ENCODE measurements at places on chromosomes 4 and X. TPM values are rescaled to one million over a fixed set of nuclear protein-coding genes. Genes with fewer than 3 reads are reported as not detected.

- DNase-seq: no peak
- H3K4me1 ChIP-seq: no peaks in the 10 kb centered on the region
- H3K27me3 ChIP-seq: no peaks in the 10 kb centered on the region
- H3K27ac ChIP-seq: no peak overlapping the region
- H3K36me3 ChIP-seq: no peaks in the 10 kb centered on the region
Observed at GRCh38 chrX:55524487-55524886, 34.8 kb upstream of the USP51 start.

DNA sequence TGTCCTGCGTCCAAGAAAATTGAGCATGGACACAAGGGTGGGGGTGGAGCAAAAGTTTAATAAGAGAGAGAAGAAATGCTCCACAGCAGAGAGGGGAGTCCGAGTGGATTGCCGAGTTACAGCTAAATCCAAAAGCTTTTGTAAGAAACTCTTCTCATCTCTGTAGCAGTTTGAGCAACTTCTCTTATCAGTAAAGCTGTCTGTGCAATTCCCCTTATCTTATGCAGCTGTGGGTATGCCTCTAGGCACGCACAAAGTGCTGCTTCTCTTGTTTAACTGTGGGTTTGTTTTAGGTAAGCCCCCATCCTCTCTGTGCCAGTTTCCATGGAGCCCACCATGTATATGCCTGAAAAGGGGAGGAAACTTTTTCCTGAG, 44.8 kb downstream of the HMGB2 start:
- no peaks in the 10 kb centered on the region for H3K27me3 ChIP-seq
- H3K27ac ChIP-seq: no peak overlapping the region
- peaks cover 13% of the 10 kb centered on the region for H3K4me1 ChIP-seq
- DNase-seq: no peak
- peaks cover 14% of the 10 kb centered on the region for H3K36me3 ChIP-seq

GRCh38 chrX:8091510-8091909, 79.6 kb downstream of the VCX2 start:
- no peaks in the 10 kb centered on the region for H3K4me1 ChIP-seq
- no peak for DNase-seq
- H3K4me3 ChIP-seq: no peak overlapping the region
- H3K27ac ChIP-seq: no peak overlapping the region
- H3K36me3 ChIP-seq: no peaks in the 10 kb centered on the region

DNA sequence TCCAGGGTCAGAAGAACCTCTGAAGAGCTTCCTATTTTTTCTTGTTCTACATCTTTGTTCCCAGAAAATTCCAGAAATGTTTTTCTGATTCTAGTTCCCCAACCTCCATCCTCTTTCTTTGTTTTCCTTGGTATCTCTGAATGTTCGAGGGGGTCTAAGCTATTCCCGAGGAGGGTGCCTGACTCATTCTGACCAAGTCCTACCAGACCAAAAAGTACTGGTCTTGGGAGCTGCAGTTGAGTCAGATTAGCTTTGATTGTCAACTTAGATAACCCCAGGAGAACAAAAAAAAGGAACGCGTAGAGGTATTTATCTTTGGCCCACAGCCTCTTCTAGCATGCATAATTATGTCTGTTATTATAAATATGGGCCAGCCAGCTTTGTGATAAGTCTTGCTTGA, 12.1 kb upstream of the TENM3 start:
- no peaks in the 10 kb centered on the region for H3K36me3 ChIP-seq
- H3K27me3 ChIP-seq: no peaks in the 10 kb centered on the region
- H3K27ac ChIP-seq: no peak overlapping the region
- DNase-seq: no peak
- no peaks in the 10 kb centered on the region for H3K4me1 ChIP-seq

GRCh38 chr4:183841001-183841400, 64.1 kb upstream of the STOX2 start:
- H3K4me3 ChIP-seq: no peak overlapping the region
- H3K36me3 ChIP-seq: no peaks in the 10 kb centered on the region
- no peak overlapping the region for H3K27ac ChIP-seq
- peaks cover 23% of the 10 kb centered on the region for H3K27me3 ChIP-seq

DNA sequence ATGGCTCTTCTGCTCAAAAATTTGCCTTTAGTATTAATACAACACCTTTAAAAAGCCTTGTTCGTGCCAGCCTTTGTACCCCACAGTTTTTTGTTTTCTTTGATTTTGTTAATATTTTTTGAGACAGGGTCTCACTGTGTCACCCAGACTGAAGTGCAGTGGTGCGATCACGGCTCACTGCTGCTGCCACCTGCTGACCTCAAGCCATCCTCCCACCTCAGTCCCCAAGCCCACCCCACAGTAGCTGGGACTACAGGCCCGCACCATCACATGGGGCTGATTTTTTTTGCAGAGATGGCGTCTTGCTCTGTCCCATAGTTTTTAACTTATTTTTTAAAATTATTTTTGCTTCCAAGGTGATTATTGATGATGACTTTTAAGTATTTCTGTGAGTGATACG, 134.0 kb downstream of the HTR2C start:
- H3K27me3 ChIP-seq: no peaks in the 10 kb centered on the region
- no peaks in the 10 kb centered on the region for H3K36me3 ChIP-seq
- H3K4me3 ChIP-seq: no peak overlapping the region
- DNase-seq: no peak
- no peaks in the 10 kb centered on the region for H3K4me1 ChIP-seq

DNA sequence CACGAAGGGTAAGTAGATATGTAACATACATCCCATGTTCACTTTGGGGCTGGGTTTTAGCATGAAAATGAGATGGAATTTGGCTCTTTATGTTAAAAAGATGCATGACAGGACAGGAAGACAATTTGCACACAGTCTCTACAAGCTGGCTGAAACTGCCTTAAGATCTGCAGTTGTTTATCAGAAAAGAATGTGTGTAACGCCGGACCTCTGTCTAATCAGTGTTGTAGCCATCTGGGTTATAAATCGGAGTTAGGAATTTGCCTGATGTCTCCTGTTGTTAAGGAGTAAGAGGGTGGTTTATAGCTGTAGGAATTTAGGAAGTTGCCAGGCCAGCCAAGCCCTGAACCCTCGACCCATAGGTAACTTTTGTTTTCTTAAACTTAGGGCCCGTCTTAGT, 562.9 kb upstream of the FAT1 start:
- no peaks in the 10 kb centered on the region for H3K27me3 ChIP-seq
- H3K36me3 ChIP-seq: no peaks in the 10 kb centered on the region
- H3K27ac ChIP-seq: no peak overlapping the region
- H3K4me3 ChIP-seq: no peak overlapping the region
- H3K4me1 ChIP-seq: no peaks in the 10 kb centered on the region

- H3K27ac ChIP-seq: no peak overlapping the region
- peaks cover 2% of the 10 kb centered on the region for H3K27me3 ChIP-seq
- no peak for DNase-seq
- H3K4me3 ChIP-seq: no peak overlapping the region
- no peaks in the 10 kb centered on the region for H3K4me1 ChIP-seq
Observed at GRCh38 chrX:53479301-53479700, 45.1 kb upstream of the HSD17B10 start.

VCX3A gene
- total RNA-seq: not detected

MSX1 gene
- total RNA-seq: 0.12 TPM

CFI gene
- 0.46 TPM for total RNA-seq

AKAP14 gene
- total RNA-seq: not detected

CLDN24 gene
- total RNA-seq: not detected

REELD1 gene
- total RNA-seq: not detected

QRFPR gene
- total RNA-seq: not detected

DMP1 gene
- total RNA-seq: not detected

ARSD gene
- total RNA-seq: 1.5 TPM
